ENCODE measurements at places on chromosomes 11 and 22.

DNA sequence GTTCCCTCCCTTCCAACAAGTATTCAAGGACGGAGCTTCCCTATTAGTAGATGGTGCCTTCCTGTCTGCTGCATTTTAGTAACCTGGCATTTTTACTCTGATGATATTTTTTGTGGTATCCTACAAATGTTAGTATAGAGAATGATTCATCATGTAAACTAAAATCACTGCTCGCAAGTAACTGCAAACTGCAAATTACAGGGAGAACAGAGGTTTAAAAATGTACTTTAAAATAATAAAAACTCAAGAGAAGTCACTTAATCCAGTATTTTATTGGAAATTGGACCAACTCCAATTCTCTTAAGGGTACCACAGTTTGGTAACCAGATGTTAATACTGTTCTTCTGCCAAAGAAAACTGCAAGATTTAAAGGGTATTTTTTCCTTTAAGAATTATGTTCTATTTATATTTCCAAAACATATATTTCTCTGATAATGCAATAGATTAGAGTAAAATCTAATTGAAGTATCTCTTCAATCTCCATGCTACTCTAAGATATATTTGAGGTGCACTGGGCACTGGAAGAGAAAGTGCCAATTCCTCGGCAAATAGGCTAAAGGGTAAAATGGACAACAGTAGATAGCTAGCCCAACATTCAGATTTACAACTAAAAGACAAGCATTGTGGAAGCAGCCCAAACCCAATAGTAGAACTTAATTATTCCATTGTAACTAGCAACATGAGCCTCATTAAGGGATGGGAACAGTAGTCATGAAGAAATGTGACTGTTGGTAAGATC lies 298.0 kb downstream of the TTC28 start:
- no peak for DNase-seq

DNA sequence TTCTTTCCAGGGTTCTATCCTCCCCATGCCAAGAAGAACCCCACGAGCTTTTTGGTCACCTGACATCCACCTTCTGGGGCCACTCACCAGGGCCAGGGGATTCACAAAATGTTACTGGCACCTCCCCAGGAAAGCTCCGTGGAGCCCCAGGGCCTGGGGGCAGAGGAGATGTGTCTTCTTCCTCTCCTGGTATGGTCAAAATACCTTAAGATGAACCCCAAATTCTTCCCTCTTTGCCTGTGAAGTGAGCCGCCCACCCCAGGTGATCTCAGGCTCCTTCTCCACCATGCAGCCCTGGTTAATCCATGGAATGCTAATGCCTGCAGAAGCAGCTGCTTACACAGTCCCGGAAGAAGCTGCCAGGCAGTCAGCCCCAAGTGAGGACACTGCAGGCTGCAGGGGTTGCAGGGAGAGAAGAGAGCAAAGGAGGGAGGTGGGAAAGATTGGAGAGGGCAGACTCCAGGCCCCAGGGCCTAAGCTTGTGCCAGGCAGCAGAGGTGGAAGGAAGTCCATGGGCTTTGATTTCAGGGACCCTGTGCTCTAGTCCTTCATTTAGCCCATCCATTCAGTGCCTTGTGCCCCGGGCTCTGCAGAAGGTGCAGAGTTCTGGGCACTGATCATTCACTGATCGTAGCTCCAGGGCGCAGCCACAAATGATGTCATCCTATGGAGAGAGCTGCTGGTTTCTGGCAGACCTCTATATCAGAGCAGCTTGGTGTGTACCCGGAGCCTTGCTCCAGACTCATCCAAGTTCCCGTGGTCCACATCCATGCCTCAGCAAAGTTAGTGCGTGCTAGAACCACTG lies 127.9 kb upstream of the NECTIN1 start:
- DNase-seq: peak; percentile 74

- peak; percentile 69 for DNase-seq
These were observed 90.5 kb upstream of the ARHGAP32 start for GRCh38 chr11:129282634-129283033.

DNA sequence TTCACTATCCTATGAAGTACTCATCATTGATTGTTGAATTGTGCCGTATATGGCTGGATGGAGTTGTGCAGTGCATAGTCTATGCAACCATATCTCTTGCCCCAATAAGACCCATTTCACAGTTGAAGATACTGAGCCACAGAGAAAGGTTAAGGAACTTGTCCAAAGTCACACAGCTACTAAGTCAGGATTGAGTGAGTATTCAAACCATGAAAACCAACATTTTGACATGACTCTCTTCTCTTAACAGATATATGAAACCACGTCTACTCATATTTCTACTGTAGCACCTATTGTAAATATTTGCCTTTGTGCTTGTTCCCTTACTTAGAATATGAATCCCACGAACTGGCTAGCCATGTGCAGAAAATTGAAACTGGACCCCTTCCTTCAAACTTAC lies 58.1 kb downstream of the MAML2 start:
- no peak for DNase-seq

- no peak for DNase-seq
These were observed 24.3 kb downstream of the LMO2 start for GRCh38 chr11:33867561-33867960.

DNA sequence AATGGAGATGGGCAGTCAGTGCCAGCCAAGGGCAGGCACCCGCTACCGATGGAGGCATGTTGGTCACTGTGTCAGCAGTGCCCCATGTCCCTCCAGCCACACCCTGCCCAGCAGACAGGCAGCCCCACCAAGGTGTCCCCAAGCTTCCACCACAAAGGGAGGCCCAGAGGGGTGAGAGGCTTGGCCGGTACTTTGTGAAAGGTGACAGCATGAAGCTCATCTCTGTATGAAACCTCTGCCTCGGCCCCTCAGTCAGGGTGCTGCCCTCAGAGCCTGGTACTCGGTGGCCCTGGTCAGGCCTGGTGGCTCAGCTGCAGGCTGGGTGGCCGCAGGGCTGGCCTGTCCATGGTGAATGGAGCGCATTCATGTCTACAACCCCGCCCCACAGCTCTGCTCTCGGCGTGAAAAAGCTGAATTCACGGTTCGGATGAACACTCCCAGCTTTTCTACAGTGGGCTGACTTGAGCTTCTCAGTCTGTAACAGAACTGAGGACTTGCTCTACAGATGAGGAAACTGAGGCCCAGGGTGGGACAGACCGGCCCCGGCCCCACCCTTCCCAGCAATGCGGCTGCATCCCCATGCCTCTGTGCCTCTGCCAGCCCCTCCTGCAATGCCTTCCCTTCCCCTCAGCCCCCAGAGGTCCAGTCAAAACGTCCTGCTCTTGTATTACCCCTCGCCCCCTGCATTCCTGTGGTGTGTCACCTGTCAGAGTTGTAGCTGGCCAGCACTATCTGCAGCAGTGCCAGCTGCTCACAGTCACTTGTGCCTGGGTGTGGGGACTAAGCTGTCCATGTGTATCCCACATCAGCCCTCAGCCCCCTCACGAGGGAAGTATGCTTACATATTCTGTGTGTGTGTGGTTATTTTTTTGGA lies 27.7 kb downstream of the RSPH14 start:
- DNase-seq: no peak

DNA sequence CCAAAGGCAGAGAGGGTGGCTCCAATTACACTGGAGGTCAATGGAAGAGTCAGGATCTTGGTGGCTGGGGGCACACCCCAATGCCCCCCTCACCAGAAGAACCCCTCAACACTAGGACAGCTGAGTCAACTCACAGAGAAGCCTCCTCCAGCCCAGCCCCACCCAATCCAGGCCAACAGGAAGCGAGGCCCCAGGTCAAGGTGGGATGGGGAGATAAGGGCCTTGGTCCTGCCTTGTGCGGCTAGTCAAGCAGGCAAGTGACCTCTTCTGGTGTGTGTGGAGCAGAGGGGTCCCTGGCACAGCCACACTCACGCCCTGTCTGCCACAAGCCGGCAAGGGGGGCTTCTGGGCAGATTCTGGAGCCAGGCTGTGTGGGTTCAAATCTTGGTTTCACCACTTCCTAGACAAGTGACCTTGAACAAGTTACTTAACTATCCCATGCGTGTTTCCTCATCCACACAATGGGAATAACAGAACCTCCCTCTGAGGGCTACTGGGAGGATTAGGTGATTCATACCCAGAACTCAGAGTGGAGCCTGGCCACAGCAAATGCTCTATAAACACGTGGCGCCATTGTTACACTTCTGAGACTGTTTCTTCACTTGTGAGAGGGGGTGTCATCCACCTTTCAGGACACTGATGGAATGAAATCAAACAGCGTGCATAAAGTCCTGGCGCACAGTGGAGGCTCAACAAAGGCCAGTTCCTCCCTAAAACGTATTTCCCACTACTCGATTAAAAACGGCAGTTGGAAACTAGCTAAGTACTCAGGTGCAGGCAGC lies 3.2 kb downstream of the TTLL12 start:
- no peak for DNase-seq

DNA sequence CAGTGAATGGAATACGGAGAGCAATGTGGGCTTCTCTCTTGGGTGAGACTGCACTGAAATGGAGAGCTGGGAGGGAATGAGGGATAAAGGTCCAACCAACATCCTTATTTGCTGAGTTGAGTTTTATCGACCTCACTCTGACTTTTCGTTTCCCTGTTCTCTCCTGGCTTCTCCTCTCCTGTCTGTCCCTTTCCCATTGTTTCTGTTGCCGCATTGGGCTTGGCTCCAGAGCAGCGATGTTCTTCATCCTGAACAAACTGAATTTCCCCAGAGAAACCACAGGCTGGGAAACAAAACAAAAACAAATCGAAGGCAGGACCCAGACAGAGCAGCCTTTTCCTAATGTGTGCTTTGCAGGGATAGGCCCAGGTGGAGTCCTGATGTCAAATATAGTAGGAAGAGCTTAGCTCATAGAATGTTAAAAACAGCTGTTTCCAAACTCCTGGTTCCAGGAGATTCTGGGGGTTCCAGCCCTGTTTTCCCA lies 30.0 kb downstream of the MOV10L1 start:
- DNase-seq: no peak

DNA sequence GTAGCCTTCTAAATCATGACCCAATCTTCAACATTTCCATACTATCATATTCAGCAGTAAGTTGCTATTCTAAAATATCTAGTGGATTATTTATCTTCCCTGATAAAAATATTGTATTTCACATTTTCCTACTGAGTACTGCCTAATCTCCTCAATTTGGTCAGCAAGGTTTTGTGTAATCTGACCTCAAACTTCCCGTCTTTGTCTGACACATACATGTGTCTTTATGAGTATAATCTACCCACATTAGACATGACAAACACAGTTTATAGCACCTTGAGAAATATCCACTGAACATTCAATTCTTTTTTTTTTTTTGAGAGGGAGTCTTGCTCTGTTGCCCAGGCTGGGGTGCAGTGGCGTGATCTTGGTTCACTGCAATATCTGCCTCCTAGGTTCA lies 113.7 kb upstream of the LUZP2 start:
- DNase-seq: no peak

GRCh38 chr22:43451371-43452050 lies 39.7 kb downstream of the MPPED1 start:
- DNase-seq: no peak
